Glutamatergic neuron (in vitro differentiated cells): ENCODE measurements at places on chromosomes 3 and 15. TPM values are rescaled to one million over a fixed set of nuclear protein-coding genes. Genes with fewer than 3 reads are reported as not detected.

DNA sequence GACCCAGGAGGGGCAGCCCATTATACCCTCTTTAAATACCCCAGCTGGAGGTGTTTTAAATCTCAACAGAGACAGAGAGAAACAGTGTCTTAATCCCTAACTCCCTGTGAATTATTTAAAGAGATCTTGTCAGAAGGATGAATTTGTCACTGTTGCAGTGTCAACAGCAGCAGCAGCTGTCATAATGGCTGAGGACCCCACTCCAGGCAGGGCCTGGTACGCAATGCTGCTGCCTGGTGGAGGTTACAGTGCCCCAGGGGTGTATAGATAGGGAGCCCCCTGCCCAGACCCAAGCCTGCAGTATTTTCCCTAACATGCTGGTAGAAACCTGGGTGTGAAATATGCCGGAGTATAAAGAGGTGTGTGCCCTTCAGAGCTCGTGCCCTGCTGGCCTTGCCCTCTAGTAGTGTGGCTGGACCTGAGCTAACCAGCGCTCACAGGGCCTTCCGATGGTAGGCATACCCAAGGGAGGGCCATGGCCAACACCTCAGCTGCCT, 143.0 kb downstream of the EPHB1 start:
- peaks cover 4% of the 10 kb centered on the region for H3K27me3 ChIP-seq
- no peak for DNase-seq
- no peak overlapping the region for H3K27ac ChIP-seq

- peaks cover 6% of the 10 kb centered on the region for H3K4me1 ChIP-seq
- H3K36me3 ChIP-seq: no peaks in the 10 kb centered on the region
- DNase-seq: no peak
- no peak overlapping the region for H3K27ac ChIP-seq
Measured at GRCh38 chr3:11721479-11721878, 77.8 kb upstream of the VGLL4 start.

DNA sequence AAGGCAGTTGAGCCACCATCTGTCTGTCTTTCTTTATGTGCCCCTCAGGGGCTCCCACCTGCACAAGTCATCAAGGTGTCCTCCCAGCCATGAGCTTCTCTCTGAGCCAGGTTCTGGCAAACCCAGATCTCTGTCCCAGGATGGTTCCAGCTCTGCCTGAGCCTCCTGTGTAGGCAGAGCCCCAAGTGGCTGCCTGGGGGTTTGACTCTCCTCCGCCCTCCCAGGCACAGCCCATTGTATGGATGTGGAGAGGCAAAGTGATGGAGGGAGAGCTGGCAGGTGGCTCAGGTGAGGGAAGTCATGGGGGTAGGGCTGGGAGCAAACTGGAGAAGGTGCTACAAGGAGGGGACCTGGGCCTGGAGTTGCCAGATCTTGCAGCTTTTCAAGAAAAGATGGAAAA, 56.9 kb downstream of the GRIP2 start:
- H3K27me3 ChIP-seq: peaks cover 4% of the 10 kb centered on the region
- no peak overlapping the region for H3K4me3 ChIP-seq
- no peaks in the 10 kb centered on the region for H3K36me3 ChIP-seq
- DNase-seq: no peak

DNA sequence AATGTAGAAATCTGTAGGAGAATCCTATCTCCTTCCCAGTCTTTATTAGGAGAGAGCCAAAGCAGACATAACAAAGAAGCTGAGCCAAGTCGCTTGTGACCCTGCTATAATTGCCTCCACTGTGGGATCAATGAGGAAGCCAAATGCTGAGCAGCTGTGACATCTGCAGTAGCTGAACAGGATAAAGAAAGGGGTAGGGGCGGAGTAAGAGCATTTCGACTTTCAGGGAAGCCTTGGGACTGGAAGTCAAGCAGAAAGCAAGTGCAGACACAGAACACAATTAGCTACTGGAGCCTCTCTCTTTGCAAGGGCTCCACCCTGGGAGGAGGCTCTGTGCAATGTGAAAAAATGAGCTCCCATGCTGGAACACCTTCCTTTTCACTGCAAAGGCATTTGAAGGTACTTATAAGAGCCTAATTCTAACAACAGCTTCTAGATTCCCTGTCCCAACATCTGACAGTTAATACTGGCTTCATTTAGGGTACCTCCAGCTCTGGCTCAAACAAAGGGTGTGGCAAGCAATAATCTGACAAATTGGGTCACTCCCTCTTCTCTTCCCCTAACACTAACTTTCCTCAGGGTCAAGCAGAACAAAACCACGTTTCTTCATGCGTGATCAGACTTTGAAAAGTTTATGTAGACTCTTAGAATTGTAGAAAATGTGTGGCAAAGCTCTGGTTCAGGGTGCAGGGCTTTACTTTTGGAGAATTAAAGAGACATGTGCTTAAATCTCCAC, 166.4 kb downstream of the CADPS start:
- peaks cover 3% of the 10 kb centered on the region for H3K27me3 ChIP-seq
- H3K27ac ChIP-seq: peak overlapping the region; percentile 97
- peak; percentile 56 for DNase-seq
- peak overlapping the region; percentile 66 for H3K4me3 ChIP-seq
- no peaks in the 10 kb centered on the region for H3K36me3 ChIP-seq

The PLSCR4 gene
- total RNA-seq: not detected

DNA sequence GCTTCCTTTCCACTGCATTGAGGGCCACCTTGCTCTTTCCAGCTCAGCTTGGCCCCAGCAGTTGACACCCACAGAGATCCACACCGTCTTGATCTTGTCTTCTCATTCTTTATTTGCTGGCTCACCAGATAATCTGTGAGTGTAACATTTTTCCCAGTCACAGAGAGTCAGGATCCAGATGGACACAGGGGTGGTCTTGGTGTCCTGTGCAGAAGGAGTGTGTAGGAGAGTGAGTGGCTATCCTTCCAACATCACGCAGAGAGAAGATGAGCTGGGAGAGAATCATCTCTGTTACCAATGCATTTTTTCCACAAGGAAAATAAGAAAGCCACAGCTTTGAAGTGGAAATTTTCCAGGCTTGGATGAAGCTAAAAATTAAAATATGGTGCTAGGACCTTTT, 100.1 kb downstream of the EPHB1 start:
- no peak overlapping the region for H3K27ac ChIP-seq
- H3K4me3 ChIP-seq: no peak overlapping the region

DNA sequence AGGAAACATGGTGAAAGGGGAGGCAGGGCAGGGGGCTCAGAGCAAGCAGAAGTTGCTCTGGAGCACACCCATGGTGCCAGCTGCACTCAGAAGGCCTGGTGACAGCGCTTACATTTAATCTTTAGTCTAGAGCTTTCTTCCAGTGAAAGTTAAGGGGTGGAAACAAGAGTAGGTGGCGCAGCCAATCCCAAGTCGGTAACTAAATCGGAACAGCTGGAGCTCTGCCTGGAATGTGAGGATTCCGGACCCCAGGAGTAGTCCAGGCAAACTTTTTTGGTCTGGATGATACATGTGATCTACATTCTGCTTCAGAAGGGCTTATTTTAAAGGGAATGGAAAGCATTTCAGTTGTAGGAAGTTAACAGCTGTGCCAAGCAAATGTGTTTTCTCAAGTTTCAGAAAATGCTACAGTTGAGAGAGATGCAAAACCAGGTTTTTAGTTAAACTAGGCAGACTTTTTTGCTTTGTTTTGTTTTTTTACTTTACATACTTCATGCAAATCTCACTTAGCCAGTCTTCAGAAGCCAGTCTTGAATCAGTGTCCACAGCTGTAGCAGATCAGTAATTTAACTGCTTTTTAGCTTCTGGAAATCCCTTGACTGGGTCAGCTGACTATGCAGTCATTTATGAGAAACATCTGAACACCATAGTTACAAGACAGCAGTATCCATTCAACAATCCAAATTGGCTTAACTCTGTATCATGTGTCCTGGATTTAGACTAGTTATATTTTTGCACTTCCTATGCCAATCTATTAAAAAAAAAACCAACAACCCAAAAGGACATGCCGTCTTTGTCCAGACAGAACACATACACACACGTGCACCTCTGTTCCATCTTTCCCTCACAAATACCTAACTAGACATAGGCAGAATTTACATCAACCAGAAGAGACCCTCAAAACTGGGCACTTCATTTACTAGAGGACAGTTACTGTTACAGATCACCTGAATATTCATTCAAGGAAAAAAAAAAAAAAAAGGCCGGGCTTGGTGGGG, 33.2 kb downstream of the ZNF106 start:
- no peak for DNase-seq
- H3K36me3 ChIP-seq: no peaks in the 10 kb centered on the region
- no peak overlapping the region for H3K4me3 ChIP-seq
- H3K27ac ChIP-seq: peak overlapping the region; percentile 57
- no peaks in the 10 kb centered on the region for H3K27me3 ChIP-seq

DNA sequence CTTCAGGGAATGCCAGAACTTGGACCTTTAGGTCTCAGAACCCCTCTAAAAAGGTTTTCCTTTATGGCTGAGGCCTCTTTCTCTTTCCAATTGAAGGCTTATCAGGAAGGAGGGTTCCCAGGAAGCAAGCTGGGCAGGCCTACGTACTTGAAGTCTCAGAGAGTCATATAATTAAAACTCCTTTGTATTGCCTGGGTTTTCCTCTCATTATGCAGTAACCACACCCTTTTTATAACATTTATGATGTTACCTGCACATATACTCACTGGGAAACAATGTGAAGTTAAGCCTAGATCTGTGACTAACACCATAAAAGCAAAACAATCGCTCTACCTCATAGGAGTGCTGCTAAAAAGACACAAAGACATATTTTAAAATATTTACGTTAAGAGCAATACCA, 27.3 kb downstream of the SERP1 start:
- no peaks in the 10 kb centered on the region for H3K4me1 ChIP-seq
- no peak overlapping the region for H3K4me3 ChIP-seq
- H3K27ac ChIP-seq: no peak overlapping the region
- no peaks in the 10 kb centered on the region for H3K36me3 ChIP-seq
- no peaks in the 10 kb centered on the region for H3K27me3 ChIP-seq

The ITPKA gene
- total RNA-seq: 1.1 TPM

- DNase-seq: no peak
- H3K4me1 ChIP-seq: no peaks in the 10 kb centered on the region
- no peak overlapping the region for H3K27ac ChIP-seq
- no peak overlapping the region for H3K4me3 ChIP-seq
Measured at GRCh38 chr3:100637197-100637631, 27.8 kb downstream of the ADGRG7 start.

The NLGN1 gene
- total RNA-seq: 50.2 TPM

DNA sequence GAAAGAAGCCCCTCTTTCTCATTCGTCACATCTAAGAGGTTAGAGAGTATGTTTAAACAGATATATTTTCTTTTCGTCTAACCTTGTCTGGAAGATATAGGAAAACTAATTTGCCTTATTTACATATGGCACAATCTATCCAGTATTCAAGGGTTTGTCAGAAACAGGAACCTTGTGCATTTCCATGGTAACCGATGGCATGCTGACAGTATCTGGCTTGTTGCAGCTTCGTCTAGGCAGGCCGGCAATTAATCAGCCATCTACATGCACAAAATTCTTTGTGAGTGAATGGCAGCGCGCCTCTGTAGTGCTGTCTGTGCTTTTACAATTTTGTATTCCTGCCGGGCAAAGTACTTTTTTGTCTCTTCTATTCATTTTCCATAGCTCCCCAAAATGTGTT, 294.0 kb upstream of the SOX2 start:
- no peak overlapping the region for H3K4me3 ChIP-seq
- no peak for DNase-seq
- H3K27me3 ChIP-seq: no peaks in the 10 kb centered on the region
- H3K36me3 ChIP-seq: no peaks in the 10 kb centered on the region
- H3K27ac ChIP-seq: no peak overlapping the region
- H3K4me1 ChIP-seq: peaks cover 8% of the 10 kb centered on the region

DNA sequence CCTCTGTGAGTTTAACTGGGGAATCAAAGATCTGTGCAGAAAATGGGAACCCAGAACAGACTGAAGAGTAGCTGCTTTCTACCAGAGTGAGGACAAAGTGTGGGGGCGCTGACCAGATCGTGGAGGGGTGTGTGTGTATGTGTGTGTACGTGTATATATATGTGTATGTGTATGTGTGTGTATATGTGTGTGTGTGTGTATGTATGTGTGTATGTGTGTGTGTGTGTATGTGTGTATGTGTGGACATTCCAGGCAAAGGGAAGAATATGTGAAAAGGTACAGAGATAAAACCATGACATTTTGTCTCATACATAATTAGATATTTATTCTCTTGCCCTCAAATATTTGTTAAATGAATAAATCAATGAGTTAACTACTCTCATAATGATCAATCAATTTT, 54.9 kb upstream of the DPPA4 start:
- H3K4me3 ChIP-seq: no peak overlapping the region

- no peaks in the 10 kb centered on the region for H3K36me3 ChIP-seq
- H3K4me3 ChIP-seq: no peak overlapping the region
- H3K27me3 ChIP-seq: no peaks in the 10 kb centered on the region
- H3K27ac ChIP-seq: peak overlapping the region; percentile 84
- H3K4me1 ChIP-seq: peaks cover 26% of the 10 kb centered on the region
Measured at GRCh38 chr3:149553781-149554451, 79.4 kb downstream of the TM4SF4 start.

The C15orf62 gene
- 0.17 TPM for total RNA-seq

GRCh38 chr15:89333011-89333860, 1.4 kb downstream of the POLG start:
- no peak for DNase-seq
- peaks cover 15% of the 10 kb centered on the region for H3K4me1 ChIP-seq
- H3K27ac ChIP-seq: no peak overlapping the region
- H3K36me3 ChIP-seq: no peaks in the 10 kb centered on the region
- H3K27me3 ChIP-seq: peaks cover 20% of the 10 kb centered on the region

The MCF2L2 gene
- 18.1 TPM for total RNA-seq

- H3K36me3 ChIP-seq: no peaks in the 10 kb centered on the region
- H3K27ac ChIP-seq: no peak overlapping the region
- DNase-seq: no peak
- no peaks in the 10 kb centered on the region for H3K27me3 ChIP-seq
Measured at GRCh38 chr15:42784705-42785104, 47.8 kb upstream of the CDAN1 start.

- DNase-seq: no peak
- no peak overlapping the region for H3K27ac ChIP-seq
- H3K4me3 ChIP-seq: no peak overlapping the region
- H3K27me3 ChIP-seq: peaks cover 5% of the 10 kb centered on the region
Measured at GRCh38 chr15:74383286-74383685, 15.8 kb upstream of the CYP11A1 start.

The IMPG2 gene
- 2.4 TPM for total RNA-seq

GRCh38 chr15:92457471-92458041, 63.9 kb downstream of the ST8SIA2 start:
- no peak overlapping the region for H3K27ac ChIP-seq
- peaks cover 24% of the 10 kb centered on the region for H3K36me3 ChIP-seq
- H3K4me1 ChIP-seq: peaks cover 1% of the 10 kb centered on the region
- H3K4me3 ChIP-seq: no peak overlapping the region
- peaks cover 2% of the 10 kb centered on the region for H3K27me3 ChIP-seq
- DNase-seq: no peak

The ULK3 gene
- total RNA-seq: 46.5 TPM
